ENCODE measurements at places on chromosomes 5 and 9.

GRCh38 chr9:97845130-97845529 lies 7.9 kb upstream of the FOXE1 start:
- DNase-seq = no peak

DNA sequence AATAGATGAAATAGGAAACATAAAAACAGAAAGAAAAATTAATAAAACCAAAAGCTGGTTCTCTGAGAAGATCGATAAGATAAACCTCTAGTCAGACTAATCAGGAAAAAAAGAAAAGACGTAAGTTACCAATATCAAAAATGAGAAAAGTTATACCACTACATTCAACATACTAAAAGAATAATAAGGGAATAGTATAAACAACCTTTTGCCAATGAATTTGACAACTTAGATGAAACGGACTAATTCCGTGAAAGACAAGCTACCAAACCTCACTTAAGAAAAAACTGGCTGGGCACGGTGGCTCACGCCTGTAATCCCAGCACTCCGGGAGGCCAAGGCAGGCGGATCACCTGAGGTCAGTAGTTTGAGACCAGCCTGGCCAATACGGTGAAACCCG lies 7.5 kb downstream of the KIF3A start:
- no peak for DNase-seq

GRCh38 chr9:69104830-69105527 lies 69.1 kb upstream of the TJP2 start:
- no peak for DNase-seq

DNA sequence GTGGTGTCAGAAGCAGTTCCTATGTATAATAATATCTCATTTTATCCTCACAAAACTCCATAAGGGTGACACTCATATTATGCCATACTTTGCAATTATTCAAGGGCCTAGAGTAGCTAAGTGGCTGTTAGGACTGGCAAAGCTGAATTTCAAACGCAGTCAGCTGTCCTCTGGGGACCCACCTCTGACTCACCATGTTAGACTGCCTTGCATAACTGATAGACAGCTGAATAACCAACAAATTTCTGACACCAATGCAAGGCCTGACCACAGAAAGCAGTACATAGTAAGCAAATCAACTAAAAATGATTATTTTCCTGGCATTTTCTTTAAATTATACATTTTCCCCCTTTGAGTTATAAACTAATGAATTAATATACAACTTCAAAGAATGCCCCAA lies 251.6 kb upstream of the PTGER4 start:
- DNase-seq = no peak

DNA sequence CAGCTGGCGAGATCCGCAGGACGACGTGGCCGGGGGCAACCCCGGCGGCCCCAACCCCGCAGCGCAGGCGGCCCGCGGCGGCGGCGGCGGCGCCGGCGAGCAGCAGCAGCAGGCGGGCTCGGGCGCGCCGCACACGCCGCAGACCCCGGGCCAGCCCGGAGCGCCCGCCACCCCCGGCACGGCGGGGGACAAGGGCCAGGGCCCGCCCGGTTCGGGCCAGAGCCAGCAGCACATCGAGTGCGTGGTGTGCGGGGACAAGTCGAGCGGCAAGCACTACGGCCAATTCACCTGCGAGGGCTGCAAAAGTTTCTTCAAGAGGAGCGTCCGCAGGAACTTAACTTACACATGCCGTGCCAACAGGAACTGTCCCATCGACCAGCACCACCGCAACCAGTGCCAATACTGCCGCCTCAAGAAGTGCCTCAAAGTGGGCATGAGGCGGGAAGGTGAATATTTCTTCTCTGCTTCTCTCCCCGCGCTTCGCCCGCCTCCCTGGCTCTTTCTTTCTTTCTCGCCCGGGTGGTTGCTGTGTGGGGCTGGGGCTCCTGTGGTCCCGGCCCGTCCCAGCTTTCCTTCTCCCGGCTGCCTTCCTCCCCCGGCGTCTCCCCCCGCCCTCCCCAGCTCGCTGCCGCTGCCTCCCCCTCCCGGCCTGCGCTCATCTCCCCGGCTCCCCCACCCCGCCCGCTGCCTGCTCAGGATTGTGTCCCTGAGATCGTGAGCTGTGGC lies 2.2 kb downstream of the NR2F1 start:
- DNase-seq = no peak

DNA sequence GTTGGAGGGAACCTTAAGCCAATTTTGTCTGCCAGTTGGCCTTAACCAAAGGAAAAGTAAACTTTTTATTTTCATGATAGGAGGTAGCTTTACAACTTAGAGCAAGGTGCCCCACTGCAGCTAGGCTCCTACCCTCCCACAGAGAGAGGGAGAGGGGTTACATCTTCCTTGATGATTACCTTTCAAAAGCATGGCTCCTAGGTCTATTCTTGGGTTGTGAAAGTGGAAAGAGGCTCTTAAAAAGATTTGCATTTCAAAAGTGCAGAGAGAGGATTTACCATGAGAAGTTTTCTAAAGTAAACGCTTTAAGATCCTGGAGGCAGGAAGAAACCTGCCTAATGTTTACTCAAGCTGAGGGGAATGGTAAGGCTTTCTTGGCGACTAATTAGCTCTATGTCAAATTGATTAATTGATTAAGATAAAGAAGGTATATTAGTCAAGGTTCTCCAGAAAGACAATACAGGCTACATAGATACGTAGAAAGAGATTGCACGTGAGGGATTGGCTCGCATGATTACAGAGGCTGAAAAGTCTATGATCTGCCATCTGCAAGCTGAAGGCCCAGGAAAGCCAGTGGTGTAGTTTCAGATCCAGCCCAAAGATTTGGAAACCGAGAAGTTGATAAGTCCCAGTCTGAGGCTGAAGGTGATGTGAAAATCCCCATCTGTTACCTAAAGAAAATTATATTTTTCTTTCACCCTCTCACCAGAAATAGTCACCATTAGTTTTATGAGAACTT lies 333.8 kb upstream of the CTNND2 start:
- DNase-seq = no peak

GRCh38 chr9:81461196-81461595 lies 228.2 kb downstream of the TLE1 start:
- DNase-seq = no peak

- DNase-seq = no peak
These were observed 90.0 kb upstream of the POU5F2 start for GRCh38 chr5:93831449-93831848.

- no peak for DNase-seq
These were observed 121.6 kb upstream of the ERCC6L2 start for GRCh38 chr9:95753762-95754465.

GRCh38 chr5:124661317-124662141 lies 84.9 kb downstream of the ZNF608 start:
- no peak for DNase-seq

DNA sequence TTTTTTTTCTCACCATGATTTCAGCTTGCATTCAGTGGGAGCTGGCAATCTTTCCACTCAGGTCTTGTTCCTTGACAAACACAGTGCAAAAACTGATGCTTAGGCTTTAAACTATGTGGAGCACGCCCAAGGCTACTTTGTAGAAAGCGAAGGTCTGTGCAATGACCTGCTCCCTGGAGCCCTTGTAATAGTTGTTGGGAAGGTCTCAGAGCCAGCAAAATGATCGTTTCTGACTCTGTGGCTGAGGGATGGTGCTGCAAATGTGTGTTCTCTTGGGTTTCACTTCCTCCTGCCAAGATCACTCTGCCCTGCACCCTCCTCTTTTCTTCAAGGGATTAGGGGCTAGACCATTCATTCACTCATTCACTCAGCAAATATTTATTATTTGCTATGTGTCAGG lies 249.7 kb upstream of the MAP3K1 start:
- DNase-seq = peak; percentile 76

DNA sequence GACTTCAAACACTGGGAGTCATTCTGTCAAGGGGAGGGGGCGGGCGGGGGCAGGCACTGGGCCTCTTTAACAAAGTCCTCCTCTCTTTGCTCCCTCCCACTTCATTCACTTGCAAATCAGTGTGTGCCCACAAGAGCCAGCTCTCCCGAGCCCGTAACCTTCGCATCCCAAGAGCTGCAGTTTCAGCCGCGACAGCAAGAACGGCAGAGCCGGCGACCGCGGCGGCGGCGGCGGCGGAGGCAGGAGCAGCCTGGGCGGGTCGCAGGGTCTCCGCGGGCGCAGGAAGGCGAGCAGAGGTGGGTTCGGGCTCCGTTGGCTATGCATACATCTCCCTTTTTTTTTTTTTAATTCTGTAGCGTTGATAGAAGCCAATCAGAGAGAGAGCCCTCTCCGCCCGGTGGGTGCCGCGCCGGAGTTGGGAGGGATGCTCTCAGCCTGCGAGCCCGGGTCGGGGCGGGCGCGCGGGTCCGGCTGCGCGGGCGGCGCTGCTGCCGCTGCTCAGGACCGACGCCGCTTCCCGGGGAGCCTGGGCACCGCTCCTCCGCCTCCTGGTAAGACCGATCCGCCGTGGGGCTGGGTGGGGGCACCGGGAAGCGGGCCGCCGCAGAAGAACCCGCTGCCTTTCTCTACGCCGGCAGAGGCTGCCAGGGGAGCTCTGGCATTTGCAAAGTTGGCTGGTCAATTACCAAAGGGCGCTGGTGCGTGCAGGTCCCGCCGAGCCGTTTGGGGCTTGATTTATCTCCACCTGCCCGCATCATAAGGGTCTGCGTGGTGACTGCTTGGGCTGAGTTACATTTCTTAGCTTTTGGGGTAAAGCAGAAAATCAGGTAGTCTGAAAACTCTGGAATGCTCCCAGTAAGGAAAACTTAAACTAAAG lies at the start of gene CDH6:
CDH6 (plus strand) TSS at position 96 of the 877 bp plus-strand sequence. CDS start 73,788 bp downstream, outside the sequence.
- no peak for DNase-seq

- DNase-seq = no peak
These were observed 371.2 kb downstream of the NFIB start for GRCh38 chr9:13942695-13943094.

- no peak for DNase-seq
These were observed 19.9 kb downstream of the GOLM1 start for GRCh38 chr9:86079421-86079831.

- no peak for DNase-seq
These were observed 5.5 kb upstream of the LOX start for GRCh38 chr5:122083535-122083934.

DNA sequence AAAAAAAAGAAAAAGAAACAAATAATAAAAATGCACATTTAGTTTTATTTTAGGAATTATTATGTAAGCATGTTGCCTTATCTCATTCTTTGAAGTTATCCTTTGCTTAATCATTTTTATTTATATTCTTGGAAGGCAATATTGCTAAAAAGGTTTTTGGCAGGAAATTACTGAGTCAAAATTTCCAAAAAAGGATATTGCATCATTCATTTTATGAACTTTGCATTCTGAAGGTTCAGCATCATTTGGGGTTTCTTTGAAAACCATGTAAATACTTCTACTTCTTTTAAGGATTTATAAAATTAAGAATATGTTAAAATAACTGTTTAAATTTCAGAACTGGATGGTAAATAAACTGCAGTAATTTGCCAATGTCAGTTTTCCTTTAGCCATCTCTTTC lies 94.2 kb upstream of the CTNND2 start:
- no peak for DNase-seq

- DNase-seq = no peak
These were observed 14.5 kb upstream of the SPATA31E1 start for GRCh38 chr9:87868175-87868574.

- DNase-seq = no peak
These were observed 20.8 kb downstream of the MINAR2 start for GRCh38 chr5:129768735-129769134.

DNA sequence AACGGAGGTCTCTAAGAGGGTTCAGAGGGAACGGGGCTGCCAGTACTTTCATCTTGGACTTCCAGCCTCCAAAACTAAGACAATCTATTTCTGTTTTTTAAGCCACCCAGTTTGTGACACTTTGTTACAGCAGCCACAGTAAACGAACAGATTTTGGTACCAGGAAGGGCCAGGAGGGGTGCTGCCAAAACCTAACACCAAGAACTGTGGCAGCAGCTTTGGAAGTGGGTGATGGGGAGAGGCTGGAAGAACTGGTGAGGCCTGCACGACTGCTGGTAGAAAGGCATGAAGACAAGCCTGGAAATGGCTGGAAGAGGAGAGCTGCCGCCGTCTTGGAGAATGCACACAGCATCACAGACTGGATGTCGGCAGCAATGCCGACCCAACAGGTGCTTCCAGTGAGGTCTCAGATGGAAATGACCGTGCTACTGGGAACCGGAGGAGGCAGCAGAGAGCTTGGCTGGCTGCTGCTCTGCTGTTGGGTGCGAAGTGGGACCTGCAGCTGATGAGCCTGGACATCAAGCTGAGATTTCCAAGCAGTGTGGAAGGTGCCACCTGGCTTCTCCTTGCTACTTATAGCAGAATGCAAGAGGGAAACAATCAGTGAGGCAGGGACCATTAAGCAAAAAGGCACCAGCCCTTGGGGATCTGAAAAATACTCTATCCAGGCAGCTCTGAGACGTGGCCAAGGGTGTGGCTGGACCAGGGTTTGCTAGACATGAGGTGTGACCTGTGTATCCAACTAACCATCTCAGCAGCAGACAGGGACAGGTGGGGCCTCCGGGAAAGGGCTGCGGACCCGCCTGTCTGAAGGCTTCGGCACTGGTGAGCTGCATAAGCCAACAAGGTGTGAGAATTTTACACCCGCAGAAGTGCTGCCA lies 4.7 kb upstream of the TMEM210 start:
- peak; percentile 69 for DNase-seq

GRCh38 chr5:96844481-96844990 lies 31.8 kb upstream of the ERAP2 start:
- no peak for DNase-seq

DNA sequence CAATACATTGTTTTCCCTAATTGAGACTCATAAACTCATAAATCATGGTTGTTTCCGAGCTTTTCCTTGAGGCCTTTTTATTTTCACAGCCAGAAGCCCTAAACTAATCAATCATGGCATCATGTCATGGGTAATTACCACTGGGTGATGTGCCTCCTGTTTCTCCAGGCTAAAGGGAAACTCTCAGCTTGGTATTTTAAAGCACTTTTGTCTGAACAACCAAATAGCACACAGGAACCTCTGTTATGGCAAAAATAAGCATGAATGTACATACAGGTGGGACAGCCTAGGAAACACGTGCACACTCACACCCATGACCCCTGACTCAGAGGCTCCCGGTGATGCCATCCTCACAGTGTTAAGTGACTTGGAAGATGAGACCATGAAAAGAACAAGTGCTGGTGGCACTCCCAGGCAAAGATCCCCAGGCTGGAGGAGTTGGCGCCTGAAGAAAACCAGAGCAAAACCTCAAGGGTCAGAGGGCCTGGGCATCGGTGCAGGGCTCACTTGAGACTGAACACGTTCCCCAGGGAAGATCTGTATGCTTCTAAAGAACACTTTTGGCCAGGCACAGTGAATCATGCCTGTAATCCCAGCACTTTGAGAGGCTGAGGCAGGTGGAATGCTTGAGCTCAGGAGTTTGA lies 154.3 kb downstream of the ROR2 start:
- DNase-seq = no peak

DNA sequence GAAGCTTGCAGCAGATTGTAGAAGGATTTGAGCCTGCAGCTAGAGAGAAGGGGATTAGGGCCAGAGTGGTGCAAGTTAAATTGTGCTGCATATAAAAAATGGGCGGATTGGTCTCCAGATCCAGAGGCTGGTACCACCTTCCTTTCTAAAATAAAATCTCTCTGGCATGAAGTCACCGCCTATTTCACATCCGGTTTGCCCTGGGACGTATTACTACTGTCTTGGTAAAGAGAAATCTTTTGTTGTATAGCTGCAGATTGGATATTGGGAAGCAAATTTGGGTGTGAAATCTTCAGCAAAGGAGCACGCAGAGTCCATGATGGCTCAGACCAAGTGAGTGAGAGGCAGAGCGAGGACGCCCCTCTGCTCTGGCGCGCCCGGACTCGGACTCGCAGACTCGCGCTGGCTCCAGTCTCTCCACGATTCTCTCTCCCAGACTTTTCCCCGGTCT lies at the start of gene GABRA1:
GABRA1 (plus strand) TSS at position 180 of the 451 bp plus-strand sequence. CDS start 2,691 bp downstream, outside the sequence.
- DNase-seq = no peak

Measured in NAMALWA (cell line).